ENCODE measurements at places on chromosomes 11 and 22. TPM values are rescaled to one million over a fixed set of nuclear protein-coding genes. Genes with fewer than 3 reads are reported as not detected.

The SULT4A1 gene
- not detected for total RNA-seq

The ATG2A gene
- total RNA-seq, result 7.1 TPM

DNA sequence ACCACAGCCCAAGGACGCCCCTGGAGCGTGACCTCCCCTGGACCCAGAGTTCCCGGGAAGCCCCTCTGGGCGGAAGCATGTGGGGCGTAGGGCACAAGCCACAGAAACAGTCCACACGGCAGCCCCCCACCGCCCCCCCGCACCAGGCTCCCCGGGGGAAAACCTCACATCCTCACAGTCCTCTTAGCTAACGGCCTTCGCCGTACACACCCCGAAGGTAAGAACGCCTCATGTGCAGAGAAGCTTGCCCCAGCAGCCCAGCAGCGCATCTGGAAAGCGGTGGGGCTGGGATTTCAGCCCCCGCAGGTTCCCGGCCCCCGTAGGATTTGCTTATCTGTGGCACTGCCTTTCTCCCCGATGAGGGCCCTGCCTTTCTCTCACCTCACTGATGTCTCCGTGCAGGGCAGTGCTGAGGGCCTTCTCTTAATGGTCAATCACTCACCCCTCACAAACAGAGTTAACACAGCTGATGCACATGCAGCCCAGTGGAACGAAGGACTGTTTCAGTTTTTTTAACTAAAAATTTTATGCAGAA lies 309.2 kb downstream of the BRD1 start:
- DNase-seq, result no peak

- DNase-seq, result no peak
These were observed 104.0 kb downstream of the CACNA1I start for GRCh38 chr22:39674536-39674935.

DNA sequence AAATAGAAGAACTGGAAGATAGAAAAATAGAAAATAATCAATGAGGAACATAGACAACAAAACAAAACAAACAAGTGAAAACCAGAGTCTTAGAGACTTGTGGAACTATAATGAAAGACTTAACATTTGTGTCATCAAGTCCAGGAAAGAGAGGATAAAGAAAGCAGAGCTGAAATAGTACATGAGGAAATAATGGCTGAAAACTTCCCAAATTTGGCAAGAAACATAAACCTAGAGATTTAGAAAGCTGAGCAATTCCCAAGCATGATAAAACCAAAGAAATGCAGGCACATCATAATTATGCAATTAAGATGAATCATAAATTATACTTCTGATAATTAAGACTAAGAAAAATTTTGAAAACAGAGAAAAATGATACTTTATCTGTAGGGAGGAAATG lies 614.5 kb downstream of the ETS1 start:
- no peak for DNase-seq

Measured in NCI-H460 (cell line).